PC-9 (cell line): ENCODE measurements at places on chromosomes 11 and 22. TPM values are rescaled to one million over a fixed set of nuclear protein-coding genes. Genes with fewer than 3 reads are reported as not detected.

DNA sequence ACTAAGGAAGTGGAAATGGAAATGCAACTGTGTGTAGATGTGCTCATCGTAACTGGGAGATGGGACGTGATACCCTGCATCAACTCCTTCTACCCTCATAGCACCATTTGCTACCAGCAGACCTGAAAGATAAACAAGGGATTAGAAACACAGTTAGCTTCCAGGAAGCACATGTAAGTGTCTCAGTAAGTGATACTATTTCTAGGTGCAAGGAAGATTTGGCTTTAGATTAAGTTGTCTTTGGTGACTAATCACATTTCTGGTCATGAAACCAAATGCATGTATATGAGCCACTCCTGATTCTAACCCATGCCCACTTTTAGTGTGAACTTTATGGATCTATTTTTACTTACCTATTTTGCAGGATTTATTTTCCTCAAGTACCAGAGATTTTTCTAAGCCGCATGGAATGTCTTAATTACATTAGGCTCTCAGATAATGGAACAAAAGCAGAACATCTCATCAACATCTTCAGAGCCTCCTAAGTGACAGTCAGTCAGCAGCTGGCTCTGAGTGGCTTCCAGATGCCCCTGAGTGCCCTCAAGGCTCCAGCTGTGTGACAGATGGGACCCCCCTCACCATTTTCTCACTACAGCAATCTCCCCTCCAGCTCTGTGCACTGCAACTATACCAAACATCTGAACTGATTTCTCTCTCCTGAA is 21.2 kb downstream of the SLC5A12 start:
- no peak overlapping the region for H3K4me3 ChIP-seq
- no peaks in the 10 kb centered on the region for H3K36me3 ChIP-seq
- no peak for DNase-seq
- no peak overlapping the region for H3K27ac ChIP-seq
- H3K27me3 ChIP-seq = no peaks in the 10 kb centered on the region

GRCh38 chr11:20488352-20488751 is 100.8 kb downstream of the PRMT3 start:
- no peak overlapping the region for H3K4me3 ChIP-seq
- no peaks in the 10 kb centered on the region for H3K4me1 ChIP-seq
- no peaks in the 10 kb centered on the region for H3K36me3 ChIP-seq
- no peak overlapping the region for H3K27ac ChIP-seq
- H3K27me3 ChIP-seq = no peaks in the 10 kb centered on the region

- no peaks in the 10 kb centered on the region for H3K4me1 ChIP-seq
- 0 out of 2 replicates have a peak, but pooled peaks cover 4% of the 10 kb centered on the region for H3K27me3 ChIP-seq
- H3K27ac ChIP-seq = no peak overlapping the region
- H3K4me3 ChIP-seq = no peak overlapping the region
- DNase-seq = no peak
Observed at GRCh38 chr11:95650276-95650675, 139.3 kb downstream of the FAM76B start.

Gene BIRC3
- total RNA-seq = 3.8 and 4.8 TPM in 2 replicates

Gene YPEL4
- total RNA-seq = 0.48 and 0.98 TPM in 2 replicates

Gene TSSK2
- not detected in 2 replicates for total RNA-seq

DNA sequence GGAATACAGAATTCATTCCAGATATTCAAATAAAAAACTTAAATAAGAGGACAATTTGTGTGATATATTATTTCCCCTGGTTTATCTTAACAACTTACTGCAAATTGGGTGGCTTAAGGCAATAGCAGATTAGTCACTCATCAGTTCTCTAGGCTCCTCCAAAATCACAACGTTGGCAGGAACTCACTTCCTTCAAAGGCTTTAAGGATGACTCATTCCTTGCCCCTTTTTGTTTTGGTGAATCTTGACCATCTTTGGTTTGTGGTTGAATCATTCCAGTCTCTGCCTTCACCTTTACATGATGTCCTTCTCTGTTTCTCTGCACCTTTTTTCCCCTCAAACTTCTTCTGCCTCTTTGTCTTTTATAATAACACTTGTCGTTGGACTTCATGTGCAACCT is 3.4 kb downstream of the OR10AG1 start:
- no peak for DNase-seq
- H3K4me1 ChIP-seq = no peaks in the 10 kb centered on the region
- H3K36me3 ChIP-seq = no peaks in the 10 kb centered on the region
- H3K27ac ChIP-seq = no peak overlapping the region
- H3K27me3 ChIP-seq = no peaks in the 10 kb centered on the region

DNA sequence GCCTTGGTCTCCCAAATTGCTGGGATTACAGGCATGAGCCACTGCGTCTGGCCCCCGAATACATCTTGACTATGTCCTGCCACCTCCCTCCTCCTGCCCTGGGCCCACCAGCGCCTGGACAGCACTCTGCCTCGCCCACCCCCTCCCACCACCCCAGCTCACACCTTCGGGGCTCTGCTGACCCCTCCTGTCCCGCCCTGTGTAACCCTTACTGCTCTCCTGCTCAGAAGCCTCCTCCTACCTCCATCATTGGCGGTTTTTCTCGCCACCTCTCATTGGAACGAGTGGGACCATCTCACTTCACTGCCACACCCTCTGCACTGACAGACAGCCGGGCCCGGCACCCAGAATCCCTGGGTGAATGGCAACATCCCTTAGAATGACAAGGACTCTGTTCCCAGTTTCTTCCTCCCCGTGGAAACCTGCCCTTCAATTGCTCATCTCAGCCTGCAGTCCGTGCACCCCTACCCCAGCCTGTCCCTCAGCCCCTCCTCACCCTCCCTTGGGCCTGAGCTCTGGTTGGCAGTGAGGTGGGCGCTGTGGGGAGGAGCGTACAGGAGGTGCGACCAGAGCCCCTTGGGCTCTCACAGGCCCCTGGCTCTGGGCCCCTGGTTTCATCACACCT is 32.2 kb downstream of the LRRC74B start:
- no peak overlapping the region for H3K27ac ChIP-seq
- no peaks in the 10 kb centered on the region for H3K27me3 ChIP-seq
- H3K36me3 ChIP-seq = no peaks in the 10 kb centered on the region
- no peak for DNase-seq

DNA sequence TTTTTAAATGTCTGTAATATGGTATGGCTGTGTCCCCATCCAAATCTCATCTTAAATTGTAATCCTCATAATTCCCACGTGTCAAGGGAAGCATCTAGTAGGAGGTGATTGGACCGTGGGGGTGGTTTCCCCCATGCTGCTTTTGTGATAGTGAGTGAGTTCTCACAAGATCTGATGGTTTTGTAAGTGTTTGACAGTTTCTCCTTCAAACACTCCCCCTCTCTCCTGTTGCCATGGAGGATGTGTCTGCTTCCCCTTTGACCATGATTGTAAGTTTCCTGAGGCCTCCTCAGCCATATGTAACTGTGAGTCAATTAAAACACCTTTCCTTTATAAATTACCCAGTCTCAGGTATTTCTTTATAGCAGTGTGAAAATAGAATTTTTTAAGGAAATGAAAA is 31.1 kb upstream of the CD44 start:
- peaks cover 28% of the 10 kb centered on the region for H3K4me1 ChIP-seq
- H3K27ac ChIP-seq = no peak overlapping the region
- H3K27me3 ChIP-seq = no peaks in the 10 kb centered on the region

Gene MPPED2
- not detected in 2 replicates for total RNA-seq

DNA sequence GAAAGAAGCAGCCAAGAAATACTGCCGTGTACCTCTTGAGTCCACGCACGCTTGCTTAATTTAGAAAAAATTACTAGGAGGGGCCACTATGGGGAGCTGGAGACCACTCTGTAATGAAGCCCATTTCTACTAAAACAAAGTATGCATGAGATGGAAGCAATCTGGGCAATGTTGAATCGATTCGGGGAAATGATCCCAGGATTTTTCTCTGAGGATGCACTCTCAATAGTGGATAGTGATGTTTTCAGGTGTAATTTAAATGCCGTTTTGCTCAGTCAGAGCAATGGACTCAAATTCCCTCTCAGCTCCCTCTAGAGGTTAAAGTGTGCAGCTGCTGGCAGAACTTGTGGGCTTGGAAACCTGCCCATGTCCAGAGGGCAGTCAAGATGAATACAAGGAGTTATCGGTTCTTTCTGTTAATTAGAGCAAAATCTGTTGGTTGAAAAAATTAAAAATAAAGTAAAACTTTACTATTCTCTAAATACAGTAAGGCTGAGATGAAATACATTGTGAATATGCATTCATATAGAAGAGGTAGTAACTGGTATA is 64.1 kb downstream of the ME3 start:
- DNase-seq = peak; percentile 73
- no peaks in the 10 kb centered on the region for H3K36me3 ChIP-seq
- H3K27ac ChIP-seq = no peak overlapping the region
- peaks cover 22% of the 10 kb centered on the region for H3K4me1 ChIP-seq
- no peak overlapping the region for H3K4me3 ChIP-seq

DNA sequence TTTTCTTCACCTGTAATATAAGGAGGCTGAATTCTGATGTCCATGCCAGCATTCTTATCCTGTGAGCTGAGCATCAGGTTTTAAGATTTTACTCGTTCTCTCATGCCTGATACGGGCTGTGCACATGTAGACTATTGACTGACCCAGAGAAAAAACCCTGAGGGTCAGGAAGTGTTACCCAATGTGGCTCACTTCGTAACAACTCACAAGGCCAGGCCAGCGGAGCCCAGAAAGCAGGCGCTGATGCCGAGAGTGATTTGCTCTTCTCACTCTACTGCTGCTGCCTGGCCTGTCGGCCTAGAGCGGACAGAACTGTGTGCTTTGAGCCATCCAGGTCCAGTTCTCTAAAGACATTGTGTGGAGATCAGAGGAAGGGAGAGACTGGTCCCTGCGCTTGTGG is 10.8 kb downstream of the THYN1 start:
- no peak overlapping the region for H3K27ac ChIP-seq
- no peak overlapping the region for H3K4me3 ChIP-seq
- no peaks in the 10 kb centered on the region for H3K36me3 ChIP-seq
- H3K4me1 ChIP-seq = no peaks in the 10 kb centered on the region

DNA sequence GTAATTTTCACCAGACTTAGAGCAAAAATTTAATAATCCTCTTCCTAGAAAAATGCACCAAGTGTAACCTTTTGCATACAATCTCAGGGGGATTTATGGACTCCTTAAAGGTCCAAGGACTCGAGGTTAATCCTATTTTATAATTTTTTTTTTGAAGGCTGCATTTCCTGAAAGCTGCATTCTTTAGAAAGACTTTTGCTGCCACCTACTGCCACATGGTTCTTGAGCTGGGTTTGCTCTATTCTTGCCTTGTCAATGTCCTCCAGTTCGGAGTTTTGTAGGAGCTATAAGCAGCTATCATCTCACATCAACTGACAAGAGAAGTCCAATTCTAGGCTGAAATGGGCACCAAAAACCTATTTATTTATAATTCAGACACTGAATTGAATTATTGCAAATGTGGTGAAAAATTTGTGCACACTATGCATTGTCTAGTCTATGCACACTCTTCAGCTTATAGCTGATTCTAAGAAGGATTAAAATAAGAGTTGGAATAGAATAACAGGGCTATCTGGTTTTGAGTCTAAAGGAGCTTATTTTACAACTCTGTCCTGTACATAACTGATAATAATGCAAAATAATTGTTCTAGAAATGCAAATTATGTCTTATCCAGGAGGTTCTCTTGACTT is 31.3 kb downstream of the TRAF6 start:
- no peaks in the 10 kb centered on the region for H3K36me3 ChIP-seq
- H3K27ac ChIP-seq = no peak overlapping the region
- no peaks in the 10 kb centered on the region for H3K27me3 ChIP-seq
- H3K4me3 ChIP-seq = no peak overlapping the region
- peak; percentile 51 for DNase-seq

- H3K27ac ChIP-seq = no peak overlapping the region
- no peak overlapping the region for H3K4me3 ChIP-seq
- no peaks in the 10 kb centered on the region for H3K4me1 ChIP-seq
- peaks cover 3% of the 10 kb centered on the region for H3K27me3 ChIP-seq
- no peak for DNase-seq
Observed at GRCh38 chr11:133835593-133836548, 9.4 kb downstream of the SPATA19 start.

- H3K4me1 ChIP-seq = no peaks in the 10 kb centered on the region
- peaks cover 6% of the 10 kb centered on the region; the same call in 1 of the 2 replicates for H3K27me3 ChIP-seq
- no peaks in the 10 kb centered on the region for H3K36me3 ChIP-seq
- no peak overlapping the region for H3K4me3 ChIP-seq
Observed at GRCh38 chr11:115481528-115481927, 22.7 kb downstream of the CADM1 start.

DNA sequence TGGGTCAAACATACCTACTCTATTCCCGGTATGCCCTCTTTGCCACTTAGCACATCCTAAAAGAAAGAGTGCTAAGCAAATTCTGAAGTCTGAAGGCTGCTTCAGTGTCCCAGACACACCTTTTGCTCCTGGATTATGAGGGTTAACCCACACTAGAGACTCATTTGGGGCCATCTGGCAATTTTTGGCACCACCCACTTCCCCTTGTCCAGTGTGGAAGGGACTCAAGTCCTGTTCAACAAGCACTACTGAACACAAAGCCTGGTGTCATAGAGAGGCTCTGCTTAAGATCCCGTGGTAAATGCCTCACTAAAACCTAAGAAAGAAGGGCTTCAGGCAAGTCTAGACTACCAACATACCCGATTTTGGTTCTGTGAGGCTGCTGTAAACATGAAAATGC is 85.8 kb downstream of the SERGEF start:
- H3K4me1 ChIP-seq = no peaks in the 10 kb centered on the region
- H3K27ac ChIP-seq = no peak overlapping the region
- H3K4me3 ChIP-seq = no peak overlapping the region
- no peaks in the 10 kb centered on the region for H3K27me3 ChIP-seq

DNA sequence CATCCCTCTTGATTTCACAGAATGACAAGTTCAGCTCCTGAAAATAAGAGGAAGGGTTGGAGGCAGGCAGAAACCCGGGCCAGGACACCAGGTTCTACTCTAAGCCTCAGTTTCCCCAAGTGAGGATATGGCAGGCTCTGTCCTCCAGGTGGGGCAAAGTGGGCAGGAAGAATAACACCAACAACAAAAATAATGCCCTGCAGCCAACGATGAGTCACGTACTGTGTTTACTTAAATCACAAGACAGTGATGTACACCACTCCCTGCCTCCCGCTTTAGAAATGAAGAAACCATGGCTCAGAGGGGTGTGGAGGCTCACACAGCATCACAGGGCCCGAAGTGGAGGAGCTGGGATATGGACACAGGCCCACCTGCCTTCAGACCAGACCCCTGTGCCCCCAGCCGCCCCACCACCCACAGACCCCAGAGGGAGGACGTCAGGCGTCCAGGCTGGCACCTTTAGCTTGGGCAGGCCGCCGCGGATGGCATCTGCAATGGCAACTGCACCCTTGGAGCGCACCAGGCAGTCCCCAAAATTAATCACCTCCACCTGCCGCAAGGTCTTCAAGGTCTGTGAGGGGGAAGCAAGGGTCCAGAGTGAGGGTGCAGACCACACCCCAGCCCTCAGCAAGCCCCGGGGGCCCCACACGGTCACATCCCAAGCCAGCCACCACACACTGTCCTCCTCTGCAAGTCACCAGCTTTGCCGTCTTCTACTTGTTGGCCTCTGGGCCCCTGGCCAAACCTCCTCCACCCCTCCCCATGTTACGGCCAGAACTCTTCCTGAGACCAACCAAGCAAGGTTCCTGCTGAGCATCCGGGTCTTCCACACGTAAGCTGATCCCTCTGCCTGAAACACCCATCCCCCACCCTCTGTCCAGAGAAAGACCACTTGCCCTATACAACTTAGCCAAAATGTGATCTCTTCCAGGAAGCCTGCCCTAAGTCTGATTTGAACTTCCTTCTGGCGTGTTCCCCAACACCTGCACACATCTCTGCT is 15.8 kb upstream of the CHADL start:
- H3K27ac ChIP-seq = peak overlapping the region; percentile 48; the same call in 1 of the 2 replicates
- H3K4me1 ChIP-seq = peaks cover 22% of the 10 kb centered on the region
- H3K4me3 ChIP-seq = no peak overlapping the region
- DNase-seq = peak; percentile 47

- H3K4me3 ChIP-seq = no peak overlapping the region
- no peaks in the 10 kb centered on the region for H3K36me3 ChIP-seq
- peaks cover 75% of the 10 kb centered on the region for H3K27me3 ChIP-seq
- no peaks in the 10 kb centered on the region for H3K4me1 ChIP-seq
- no peak for DNase-seq
Observed at GRCh38 chr11:75148436-75148983, 2.4 kb upstream of the SLCO2B1 start.

Gene OR8I2
- not detected in 2 replicates for total RNA-seq
